Epithelial cell of esophagus (primary cell): ENCODE measurements at places on chromosomes 16 and 17.
A peak's percentile ranks its signal among the peaks of the same experiment; 100 is the strongest.

GRCh38 chr17:15278924-15279477 lies 13.9 kb upstream of the PMP22 start:
- DNase-seq: peak; percentile 83

DNA sequence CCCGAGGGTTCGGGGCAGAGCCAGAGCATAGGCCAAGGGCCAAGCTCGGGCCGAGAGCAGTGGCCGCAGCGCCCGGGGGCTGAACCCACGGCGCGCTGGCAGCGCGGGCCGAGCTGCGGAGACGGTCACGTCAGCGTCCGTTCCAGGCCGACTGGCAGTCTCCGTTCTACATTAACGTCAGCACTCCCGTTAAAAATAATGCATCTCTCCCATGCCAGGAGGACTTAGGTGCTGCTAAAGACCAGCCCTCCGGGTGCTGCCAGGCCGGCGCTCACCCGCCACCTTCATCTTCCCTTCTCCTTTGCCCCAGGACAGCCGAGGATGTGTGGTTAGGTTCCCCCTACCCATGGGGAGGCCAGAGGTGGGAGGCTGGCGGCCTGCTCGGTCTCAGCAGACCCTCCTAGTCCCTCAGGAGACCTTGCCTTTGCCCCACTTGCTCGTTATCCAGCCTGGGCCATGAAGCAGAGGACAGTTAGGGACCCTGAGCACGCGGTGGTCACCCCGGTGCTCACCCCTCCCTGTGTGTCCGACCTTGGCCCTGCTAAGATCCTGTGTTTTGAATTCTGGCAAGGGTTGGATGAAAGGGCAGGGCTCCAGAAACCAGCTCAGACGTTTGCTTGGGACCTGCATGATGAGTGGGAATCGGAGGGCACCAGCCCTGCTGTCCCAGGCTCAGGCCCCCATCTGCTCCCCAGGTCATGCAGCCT lies 572 bp downstream of the MPG start:
- peak; percentile 29 for DNase-seq

DNA sequence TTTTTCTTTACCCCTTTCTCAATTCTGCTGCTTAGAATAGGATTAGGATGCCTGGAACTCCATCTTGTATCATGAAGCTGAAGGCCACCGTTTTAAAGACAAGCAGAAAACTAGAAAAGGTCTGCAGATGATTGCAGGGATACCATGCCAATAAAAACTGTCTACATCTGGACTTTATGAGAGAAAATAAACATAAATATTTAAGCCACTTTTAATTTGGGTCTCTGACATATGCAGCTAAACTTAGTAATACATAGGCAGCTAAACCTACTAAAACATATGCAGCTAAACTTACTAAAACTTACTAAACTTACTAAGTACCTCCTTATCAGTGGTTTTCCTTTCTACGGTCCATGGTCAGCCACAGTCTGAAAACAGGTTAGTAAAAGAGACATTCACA lies 48.4 kb downstream of the FBXL20 start:
- no peak for DNase-seq

DNA sequence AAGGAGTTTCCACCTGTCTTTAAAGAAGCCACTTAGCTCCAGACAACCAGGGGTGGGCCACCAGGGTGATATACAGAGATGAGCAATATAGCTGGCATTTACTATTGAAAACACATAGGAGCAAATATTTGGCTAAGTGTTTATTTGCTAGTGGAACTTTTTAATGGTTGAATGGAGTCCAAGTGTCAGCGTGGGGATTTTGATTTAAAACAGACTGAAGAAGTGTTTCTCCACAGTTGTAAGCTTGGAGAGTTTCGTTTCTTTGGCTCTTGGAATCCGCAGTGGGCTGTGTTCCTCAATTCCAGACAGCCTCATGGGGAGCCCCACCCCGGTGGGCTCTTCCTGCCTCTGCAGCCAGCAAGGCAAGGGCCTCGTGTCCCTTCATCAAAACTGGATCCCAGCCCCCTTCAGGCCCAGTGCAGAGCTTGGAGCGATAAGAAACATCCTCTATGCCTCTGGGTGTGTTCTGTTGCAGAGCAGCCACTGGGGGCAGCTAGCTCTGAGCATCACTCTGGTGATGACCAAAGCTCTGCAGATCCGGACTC lies 36.1 kb downstream of the NOG start:
- DNase-seq: peak; percentile 5

DNA sequence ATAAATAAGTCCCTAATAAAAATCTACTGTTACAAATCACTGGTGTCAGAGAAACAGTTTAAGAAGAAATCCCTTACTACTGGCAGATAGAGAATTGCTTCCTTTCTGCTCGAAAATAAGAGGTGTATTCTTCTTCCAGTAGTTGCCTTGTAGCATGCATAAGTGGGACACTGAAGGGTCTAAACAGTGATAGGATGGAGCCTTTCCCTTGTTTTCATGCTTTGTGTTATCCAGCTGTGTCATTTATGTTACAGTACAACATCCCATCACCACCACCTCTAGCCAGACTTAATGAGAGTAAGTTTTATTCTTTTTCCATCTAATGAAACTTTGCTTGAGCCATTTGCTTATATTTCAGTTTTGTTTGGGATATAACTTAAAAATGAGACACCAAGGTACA lies 54.3 kb downstream of the NLK start:
- no peak for DNase-seq

- DNase-seq: no peak
These were observed 42.3 kb downstream of the JPH3 start for GRCh38 chr16:87644596-87644995.

- DNase-seq: no peak
These were observed 138.0 kb downstream of the NLK start for GRCh38 chr17:28180449-28180848.

GRCh38 chr17:46892192-46892703 lies 30.7 kb upstream of the GOSR2 start:
- DNase-seq: no peak

- peak; percentile 58 for DNase-seq
These were observed 1.7 kb downstream of the KANSL1 start for GRCh38 chr17:46191322-46192188.

GRCh38 chr16:85335584-85336491 lies 223.6 kb upstream of the CIBAR2 start:
- DNase-seq: peak; percentile 67

GRCh38 chr16:85297881-85298280 lies 185.6 kb upstream of the CIBAR2 start:
- no peak for DNase-seq

GRCh38 chr16:3745751-3746355 lies 28.5 kb upstream of the TRAP1 start:
- no peak for DNase-seq

GRCh38 chr16:57725151-57725550 lies 10.4 kb upstream of the KATNB1 start:
- no peak for DNase-seq

DNA sequence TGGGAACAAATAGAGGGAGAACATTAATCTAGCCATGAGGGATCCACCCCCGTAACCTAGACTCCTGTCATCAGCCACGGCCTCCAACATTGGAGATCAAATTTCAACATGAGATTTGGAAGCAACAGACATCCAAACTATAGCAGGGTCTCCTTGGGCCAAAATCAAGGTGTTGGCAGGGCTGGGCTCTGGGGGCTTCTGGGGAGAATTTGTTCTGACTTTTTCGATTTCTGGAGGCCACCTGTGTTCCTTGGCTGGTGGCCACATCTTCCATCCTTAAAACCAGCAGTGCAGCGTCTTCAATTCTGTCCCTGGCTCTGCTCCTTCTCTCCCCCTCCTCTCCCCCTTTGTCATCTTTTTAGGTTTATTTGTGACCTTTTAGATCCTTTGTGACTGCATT lies 546.2 kb downstream of the WWOX start:
- no peak for DNase-seq

DNA sequence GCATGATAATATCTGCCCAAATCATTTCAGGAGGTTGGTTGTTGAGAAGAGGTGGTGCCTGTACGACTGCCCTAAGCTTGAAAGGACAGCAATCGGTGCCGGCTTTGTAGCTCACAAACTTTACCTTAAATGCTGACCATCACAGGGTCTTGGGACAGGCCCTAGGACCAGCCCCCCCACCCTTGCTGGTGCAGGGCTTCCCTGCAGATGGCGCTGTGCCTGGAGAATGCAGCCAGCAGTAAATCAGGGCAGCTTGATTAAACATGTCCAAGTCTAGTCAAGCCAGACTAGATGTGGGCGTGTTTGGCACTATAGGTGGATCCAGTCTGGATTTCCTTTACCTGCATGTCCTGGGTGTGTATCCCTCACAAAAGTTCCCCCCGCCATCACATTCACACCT lies 135.5 kb upstream of the CRHR1 start:
- DNase-seq: peak; percentile 40

- no peak for DNase-seq
These were observed 2.3 kb downstream of the TAOK2 start for GRCh38 chr16:29975811-29976511.

DNA sequence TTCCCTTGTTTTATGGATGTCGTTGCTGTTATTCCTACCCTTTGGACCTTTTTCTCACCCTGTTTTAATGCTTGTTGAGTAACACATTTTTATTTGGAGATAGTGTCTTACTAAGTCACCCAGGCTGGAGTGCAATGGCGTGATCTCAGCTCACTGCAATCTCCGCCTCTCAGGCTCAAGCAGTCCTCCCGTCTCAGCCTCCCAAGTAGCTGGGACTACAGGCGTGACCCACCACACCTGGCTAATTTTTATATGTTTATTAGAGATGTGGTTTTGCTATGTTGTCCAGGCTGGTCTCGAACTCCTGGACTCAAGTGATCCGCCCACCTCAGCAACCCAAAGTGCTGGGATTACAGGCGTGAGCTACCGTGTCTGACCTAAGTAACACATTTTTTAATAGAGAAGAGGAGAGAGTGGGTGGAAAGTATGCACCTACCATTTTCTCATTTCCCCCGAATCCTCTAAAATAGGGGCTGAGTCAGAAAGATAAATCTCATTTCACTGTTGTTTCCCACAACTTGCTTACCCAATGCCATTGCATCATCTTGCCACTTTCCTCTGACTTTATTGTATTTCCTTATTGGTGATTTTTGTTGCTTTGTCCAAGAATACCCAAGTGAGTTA lies 7.0 kb downstream of the DHX40 start:
- no peak for DNase-seq

GRCh38 chr17:38871247-38872015 lies 1.6 kb downstream of the LASP1 start:
- peak; percentile 81 for DNase-seq

- peak; percentile 98 for DNase-seq
These were observed at the start of gene MT2A for GRCh38 chr16:56608043-56608875. MT2A (plus strand) TSS chr16:56608584; CDS start chr16:56608656, 72 bp downstream.

GRCh38 chr17:5027916-5028315 lies 7.3 kb downstream of the SLC52A1 start:
- no peak for DNase-seq

DNA sequence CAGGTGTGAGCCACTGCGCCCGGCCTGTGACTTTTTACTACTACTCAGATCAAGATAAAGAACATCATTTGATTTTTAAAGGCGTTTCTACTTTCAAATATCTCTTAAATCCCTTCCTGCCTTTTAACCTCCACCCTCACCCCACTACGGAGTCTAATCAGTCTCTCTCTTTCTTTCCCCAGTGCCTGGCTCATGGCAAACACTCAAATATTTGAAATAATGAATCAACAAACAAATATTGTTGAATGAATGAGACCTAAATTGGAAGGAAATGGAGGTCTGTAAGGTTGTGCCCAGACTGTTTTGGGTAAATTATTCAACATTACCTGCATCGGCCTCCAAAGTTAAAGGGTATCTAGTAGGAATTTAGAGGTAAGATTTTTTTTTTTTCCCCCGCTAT lies 14.7 kb downstream of the COPZ2 start:
- no peak for DNase-seq
